ENCODE measurements at places on chromosomes 1 and 21.

DNA sequence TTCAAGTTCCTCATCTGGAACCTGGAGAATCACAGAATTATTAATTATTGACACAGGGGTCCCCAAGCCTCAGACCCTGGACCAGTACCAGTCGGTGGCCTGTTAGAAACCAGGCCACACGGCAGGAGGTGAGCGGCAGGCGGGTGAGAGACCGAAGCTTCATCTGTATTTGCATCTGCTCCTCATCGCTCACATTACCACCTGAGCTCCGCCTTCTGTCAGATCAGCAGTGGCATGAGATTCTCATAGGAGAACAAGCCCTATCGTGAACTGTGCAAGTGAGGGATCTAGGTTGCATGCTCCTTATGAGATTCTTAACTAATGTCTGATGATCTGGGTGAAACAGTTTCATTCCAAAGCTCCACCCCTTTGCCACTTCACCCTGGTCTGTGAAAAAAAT, 125.9 kb downstream of the C1orf21 start:
- DNase-seq, result no peak

DNA sequence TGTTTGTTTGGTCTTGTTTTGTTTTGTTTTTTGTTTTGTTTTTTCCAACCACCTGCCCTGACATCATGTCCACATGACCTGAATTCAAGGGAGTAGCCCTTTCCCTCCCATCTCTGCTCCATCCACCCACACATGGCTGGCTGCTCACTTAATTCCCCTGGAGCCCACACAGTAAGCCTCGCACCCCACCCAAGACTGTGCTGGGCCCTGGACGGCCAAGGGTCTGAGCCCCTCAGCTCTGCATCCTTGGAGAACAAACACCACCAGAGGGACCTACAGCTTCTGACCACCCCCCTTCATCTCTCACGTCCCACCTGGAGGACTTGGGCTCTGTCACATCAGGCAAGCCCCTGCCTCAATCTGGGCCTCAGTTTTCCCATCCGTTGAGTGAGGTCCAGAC, 39.1 kb downstream of the MATN1 start:
- no peak for DNase-seq

DNA sequence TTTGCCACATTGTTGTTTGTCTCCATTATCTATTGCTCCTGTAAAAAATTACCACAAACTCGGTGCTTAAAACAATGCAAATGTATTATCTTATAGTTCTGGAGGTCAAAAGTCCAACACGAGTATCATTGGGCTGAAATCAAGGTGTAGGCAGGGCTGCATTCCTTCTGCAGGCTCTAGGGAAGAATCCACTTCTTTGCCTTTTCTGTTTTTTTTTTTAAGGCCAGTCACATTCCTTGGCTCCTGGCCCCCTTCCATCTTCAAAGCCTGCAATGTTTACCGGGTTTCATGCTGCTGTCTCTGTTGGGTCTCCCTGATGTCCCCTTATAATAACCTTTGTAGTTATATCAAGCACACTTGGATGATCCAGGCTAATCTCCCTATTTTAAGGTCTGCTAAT, 212.7 kb downstream of the PTBP2 start:
- no peak for DNase-seq

DNA sequence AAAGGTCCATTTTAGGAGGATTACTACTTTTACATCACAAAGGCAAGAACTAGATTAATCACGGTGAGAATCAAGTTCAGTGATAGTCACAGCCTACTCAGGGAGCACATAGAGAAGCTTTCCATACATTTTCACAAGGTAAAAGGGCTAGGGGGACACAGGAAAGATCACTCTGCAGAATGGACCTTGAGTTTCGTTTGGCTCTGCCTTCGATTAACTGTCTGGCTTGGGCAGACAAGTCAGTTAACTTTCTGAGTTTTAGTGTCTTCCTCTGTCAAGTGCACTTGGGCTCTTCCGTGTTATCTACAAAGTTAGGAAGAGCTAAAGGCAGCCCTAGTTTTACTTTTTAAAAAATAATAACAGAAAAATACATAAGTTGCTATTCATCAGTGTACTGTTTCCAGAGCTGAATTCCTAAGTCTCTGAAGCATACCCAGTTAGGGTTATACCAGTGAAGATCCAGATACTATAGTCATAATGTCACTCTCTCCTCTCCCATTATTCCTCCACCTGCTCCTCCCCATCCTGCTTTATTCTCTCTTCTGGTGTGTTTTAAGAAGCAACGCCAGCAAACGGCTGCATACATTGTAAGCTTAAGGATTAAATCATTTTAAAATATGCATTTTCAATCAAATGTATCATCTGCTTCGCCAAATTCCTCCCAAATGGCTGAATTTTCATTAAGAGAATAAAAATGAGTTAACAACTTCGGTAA, 1.7 kb downstream of the CEP170 start:
- no peak for DNase-seq
